Activated CD8-positive, alpha-beta memory T cell treated with anti-CD3 and anti-CD28 coated beads, Interleukin-2, amount 10 ng/mL, durations not matched to agents 7 days and 5 days (primary cell): ENCODE measurements at places on chromosomes 7 and 10. TPM values are rescaled to one million over a fixed set of nuclear protein-coding genes. Genes with fewer than 3 reads are reported as not detected.

GRCh38 chr10:13724484-13724883, 137.7 kb downstream of the PRPF18 start:
- no peak for DNase-seq

- DNase-seq: no peak
Measured at GRCh38 chr7:713139-713457, 13.4 kb upstream of the DNAAF5 start.

Gene VKORC1L1
- total RNA-seq: 14.1 TPM

Gene FKBP6
- total RNA-seq: not detected

Gene GBX1
- not detected for total RNA-seq
